ENCODE measurements at places on chromosomes 5 and 9.

- no peak for DNase-seq
Measured at GRCh38 chr9:17614250-17614649, 35.4 kb downstream of the SH3GL2 start.

DNA sequence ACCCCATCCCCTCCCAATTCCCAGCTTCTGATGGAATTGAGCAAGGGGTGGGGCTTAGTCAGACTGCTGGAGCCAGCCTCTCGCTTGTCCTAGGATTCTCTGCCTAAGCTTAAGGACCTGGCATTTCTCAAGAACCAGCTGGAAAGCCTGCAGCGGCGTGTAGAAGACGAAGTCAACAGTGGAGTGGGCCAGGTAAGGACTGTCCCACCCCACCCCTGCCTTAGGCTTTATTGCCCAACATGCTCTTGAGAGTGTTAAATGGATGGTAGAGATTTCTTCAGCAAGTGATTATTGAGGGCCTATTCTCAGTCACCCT lies 1.1 kb downstream of the SLC35A4 start:
- DNase-seq, result no peak

DNA sequence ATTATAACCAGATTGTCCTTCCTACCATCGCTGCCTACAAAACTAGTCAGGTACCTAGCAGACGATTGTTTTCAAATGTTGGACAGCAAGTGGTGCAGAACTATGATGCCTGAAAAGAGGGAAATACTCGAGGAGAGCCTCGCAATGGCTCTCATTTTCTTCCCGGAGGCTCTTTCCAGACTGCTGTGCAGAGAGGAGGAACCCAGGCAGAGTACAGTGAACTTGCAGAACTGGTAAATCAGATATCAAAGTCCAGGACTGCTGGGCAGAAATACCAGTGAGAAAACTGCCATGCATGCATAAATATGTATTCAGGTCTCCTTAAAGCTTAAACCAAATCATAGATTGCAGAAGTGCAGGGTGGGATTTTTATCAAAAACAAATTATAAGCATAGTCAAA lies 26.4 kb upstream of the UGT3A1 start:
- DNase-seq, result no peak

- no peak for DNase-seq
Measured at GRCh38 chr5:104612005-104612404, 1049.4 kb upstream of the NUDT12 start.

- DNase-seq, result no peak
Measured at GRCh38 chr9:95912773-95913172, 37.3 kb downstream of the ERCC6L2 start.

DNA sequence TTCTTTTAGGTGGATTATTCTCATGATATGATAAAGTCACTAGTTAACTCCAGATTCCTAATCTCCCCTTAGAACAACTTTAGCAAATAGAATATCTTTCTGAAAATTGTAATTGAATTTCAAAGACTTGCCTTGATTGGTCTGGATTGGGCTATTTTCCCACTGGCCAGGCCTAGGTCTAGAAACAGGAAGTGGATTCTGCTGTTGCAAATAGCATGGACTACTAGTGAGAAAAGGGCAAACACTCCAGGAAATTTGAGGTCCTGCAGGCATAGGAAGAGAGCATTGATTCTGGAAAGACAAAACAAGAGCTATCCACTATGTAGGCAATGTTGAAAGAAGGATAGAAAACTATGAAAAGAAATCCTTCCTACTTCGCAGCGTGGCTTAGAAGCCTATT lies 113.4 kb downstream of the KCTD16 start:
- DNase-seq, result no peak

GRCh38 chr9:94819161-94819687 lies 92.7 kb downstream of the AOPEP start:
- no peak for DNase-seq

GRCh38 chr9:93354451-93354850 lies 97.0 kb upstream of the FAM120A start:
- no peak for DNase-seq

GRCh38 chr5:118043531-118043930 lies 944.8 kb downstream of the DTWD2 start:
- no peak for DNase-seq

GRCh38 chr9:131630205-131630831 lies 85.0 kb downstream of the PRRT1B start:
- DNase-seq, result no peak

DNA sequence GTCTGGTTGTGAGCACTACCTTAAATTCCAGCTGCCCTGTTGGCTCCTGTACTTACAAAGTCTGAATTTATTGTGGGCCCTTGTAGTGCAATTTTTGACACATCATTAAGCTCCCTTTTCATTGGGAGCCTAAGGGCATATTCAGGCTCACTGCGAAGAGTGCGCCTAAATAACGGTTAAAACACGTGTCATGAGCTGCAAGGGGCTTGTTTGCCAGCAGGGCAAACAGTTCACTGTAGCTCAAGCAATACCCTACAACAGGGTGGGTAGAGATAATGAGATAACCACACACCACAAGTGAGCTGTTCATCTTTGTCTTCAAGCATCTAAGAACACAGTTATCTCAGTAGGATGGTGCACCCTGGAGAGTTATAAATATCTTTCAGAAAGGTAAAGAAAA lies 214.2 kb downstream of the SLF1 start:
- DNase-seq, result no peak

DNA sequence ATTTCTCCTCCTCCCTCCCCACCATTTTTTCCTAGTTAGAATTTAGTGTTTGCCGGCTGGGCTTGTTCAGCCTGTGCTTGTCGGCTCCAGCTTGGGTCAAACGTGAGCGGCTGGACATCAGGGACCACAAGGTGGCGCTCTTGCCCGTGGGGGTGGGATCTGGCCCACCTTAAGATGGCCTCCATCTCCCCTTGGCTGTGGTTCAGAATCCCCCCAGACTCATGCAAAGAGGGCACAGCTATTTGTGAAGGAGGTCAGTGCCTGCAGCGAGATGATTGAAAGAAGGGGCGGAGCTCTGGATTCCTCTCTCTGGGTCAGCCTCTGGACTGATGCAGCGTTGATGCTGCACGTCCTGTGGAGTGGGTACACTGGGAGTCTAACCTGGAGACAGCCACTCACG lies 283.3 kb upstream of the TUT7 start:
- peak; percentile 33 for DNase-seq

- no peak for DNase-seq
Measured at GRCh38 chr9:76462126-76462525, 3.1 kb downstream of the GCNT1 start.

DNA sequence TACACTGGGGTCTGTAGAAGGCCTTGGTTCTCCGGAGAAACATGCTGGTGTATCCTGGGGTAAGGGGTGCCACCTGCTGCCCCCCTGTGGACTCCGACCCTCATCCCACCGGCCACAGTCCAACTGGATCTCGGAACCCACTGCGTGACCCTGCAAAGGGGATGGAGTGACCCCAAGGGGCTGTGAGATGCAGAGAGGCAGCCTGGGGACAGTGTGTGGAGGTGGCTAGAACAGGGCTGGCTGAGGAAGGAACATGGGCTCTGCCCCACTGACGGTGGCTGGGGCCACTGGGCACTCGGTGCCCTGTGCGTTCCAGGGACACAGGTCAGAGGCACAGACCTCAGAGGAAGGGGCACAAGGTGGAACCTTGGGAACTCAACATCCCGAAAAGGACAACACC lies 2.3 kb downstream of the NACC2 start:
- DNase-seq, result no peak

- no peak for DNase-seq
Measured at GRCh38 chr5:179152144-179152895, 92.1 kb downstream of the ZNF354C start.

- no peak for DNase-seq
Measured at GRCh38 chr5:170306381-170306831, 8.8 kb upstream of the LCP2 start.

GRCh38 chr5:121315786-121316185 lies 535.9 kb upstream of the FTMT start:
- DNase-seq, result no peak

GRCh38 chr9:34624475-34625185 lies 4.2 kb downstream of the ARID3C start:
- no peak for DNase-seq

Measured in activated T-cell treated with anti-CD3 and anti-CD28 coated beads, Interleukin-2, amount 50 U/mL, for 48 hours (primary cell).